Activated naive CD8-positive, alpha-beta T cell treated with anti-CD3 and anti-CD28 coated beads, Interleukin-2, amount 10 ng/mL, durations not matched to agents 7 days and 5 days (primary cell): ENCODE measurements at places on chromosomes 7 and 10.

DNA sequence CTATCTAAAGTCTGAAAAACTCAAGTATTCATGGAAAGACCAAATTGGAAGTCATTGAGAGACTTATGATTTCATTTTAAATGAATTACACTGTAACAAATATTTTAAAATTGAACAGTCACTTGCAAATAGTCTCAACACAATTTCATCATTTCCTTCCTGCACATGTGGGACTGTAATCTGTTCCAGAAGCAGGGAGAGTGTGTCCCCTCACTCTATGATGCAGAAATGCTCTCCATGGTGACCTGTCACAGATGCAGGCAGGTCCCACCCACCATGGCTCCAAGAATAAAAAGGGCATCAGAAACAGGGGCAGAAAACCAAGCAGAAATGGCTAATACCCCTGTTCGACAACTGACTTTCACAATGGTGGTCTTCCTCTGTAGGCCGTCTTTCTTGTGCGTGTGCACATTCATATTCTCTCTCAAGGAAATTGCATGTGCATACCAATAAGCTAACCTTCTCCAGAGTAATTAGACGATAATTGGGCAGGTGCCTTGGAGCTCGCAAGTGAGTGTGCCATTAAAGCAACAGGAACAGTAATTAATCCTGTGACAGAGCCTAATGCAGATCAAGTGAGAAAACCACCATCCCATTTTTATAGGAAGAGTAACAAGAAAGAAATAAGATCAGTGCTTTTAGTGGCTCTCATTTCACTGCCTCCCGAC is 170.9 kb downstream of the ZMYND11 start:
- DNase-seq: no peak
- H3K27me3 ChIP-seq: no peaks in the 10 kb centered on the region

DNA sequence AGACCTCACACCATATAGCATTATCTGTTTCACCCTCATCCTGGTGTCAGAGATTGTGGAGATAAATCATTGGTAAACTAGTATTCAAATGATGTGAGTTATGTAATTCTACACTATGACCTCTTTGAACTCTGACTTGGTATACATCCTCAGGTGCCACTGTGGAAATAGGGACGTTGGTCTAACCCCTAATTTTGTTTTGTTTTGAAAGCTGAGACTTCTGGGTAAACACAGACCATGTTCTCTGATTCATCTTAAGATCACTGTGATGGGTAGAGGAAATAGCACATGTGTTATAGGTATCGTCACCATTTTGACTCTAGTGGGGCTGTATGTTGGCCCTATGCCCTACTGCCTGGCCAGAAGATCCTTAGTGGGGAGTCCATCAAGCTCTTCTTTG is 241.6 kb downstream of the CCDC7 start:
- H3K4me3 ChIP-seq: no peak overlapping the region
- no peaks in the 10 kb centered on the region for H3K4me1 ChIP-seq
- no peak overlapping the region for H3K27ac ChIP-seq
- no peaks in the 10 kb centered on the region for H3K27me3 ChIP-seq
- DNase-seq: no peak
- peaks cover 12% of the 10 kb centered on the region for H3K36me3 ChIP-seq

- H3K27ac ChIP-seq: peak overlapping the region; percentile 94
- no peaks in the 10 kb centered on the region for H3K27me3 ChIP-seq
- peaks cover 39% of the 10 kb centered on the region for H3K36me3 ChIP-seq
- peak overlapping the region; percentile 91 for H3K4me3 ChIP-seq
- peak; percentile 84 for DNase-seq
Observed at GRCh38 chr10:17229016-17229716, 1.1 kb downstream of the VIM start.

- H3K4me1 ChIP-seq: no peaks in the 10 kb centered on the region
- no peaks in the 10 kb centered on the region for H3K36me3 ChIP-seq
Observed at GRCh38 chr10:128286141-128286761, 160.0 kb upstream of the MKI67 start.

- no peak overlapping the region for H3K27ac ChIP-seq
- H3K4me3 ChIP-seq: no peak overlapping the region
- H3K27me3 ChIP-seq: peaks cover 13% of the 10 kb centered on the region
- no peaks in the 10 kb centered on the region for H3K36me3 ChIP-seq
Observed at GRCh38 chr7:22445853-22446252, 54.1 kb downstream of the STEAP1B start.

GRCh38 chr10:2913474-2913873 is 153.9 kb upstream of the PFKP start:
- no peak for DNase-seq
- H3K27ac ChIP-seq: no peak overlapping the region
- peaks cover 10% of the 10 kb centered on the region for H3K27me3 ChIP-seq
- H3K4me3 ChIP-seq: no peak overlapping the region
- H3K4me1 ChIP-seq: peaks cover 6% of the 10 kb centered on the region

DNA sequence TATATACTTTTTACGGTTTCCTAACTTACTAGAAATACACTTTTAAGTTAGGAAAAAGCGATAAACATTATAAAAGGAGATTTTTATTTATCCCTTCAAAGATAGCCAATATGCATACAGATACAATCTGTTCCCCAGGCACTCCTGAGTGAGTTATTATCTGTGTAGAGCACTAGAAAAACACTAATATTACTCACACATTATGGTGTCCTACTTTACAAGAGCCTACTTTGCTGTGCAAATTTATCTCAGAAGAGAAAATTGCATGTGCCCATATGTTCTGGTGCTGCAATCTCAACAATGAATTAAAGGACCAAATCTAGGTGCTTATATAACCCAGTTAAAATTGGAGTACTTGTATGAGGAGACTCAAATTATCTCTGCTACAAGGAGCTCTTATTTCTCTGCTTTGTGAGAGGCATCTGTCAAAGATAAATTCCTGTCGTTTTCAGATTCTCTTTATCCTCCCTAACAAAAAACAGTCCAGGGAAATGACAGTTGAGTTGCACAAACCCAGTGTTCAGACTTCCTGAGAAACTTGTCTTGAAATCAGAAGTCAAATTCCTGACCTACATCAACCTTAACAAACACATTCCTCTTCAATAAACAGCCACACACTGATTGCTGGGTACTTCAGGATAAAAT is 28.9 kb downstream of the CPA1 start:
- H3K27me3 ChIP-seq: no peaks in the 10 kb centered on the region
- no peak overlapping the region for H3K4me3 ChIP-seq
- DNase-seq: no peak
- peaks cover 20% of the 10 kb centered on the region for H3K4me1 ChIP-seq
- H3K36me3 ChIP-seq: peaks cover 21% of the 10 kb centered on the region
- no peak overlapping the region for H3K27ac ChIP-seq

DNA sequence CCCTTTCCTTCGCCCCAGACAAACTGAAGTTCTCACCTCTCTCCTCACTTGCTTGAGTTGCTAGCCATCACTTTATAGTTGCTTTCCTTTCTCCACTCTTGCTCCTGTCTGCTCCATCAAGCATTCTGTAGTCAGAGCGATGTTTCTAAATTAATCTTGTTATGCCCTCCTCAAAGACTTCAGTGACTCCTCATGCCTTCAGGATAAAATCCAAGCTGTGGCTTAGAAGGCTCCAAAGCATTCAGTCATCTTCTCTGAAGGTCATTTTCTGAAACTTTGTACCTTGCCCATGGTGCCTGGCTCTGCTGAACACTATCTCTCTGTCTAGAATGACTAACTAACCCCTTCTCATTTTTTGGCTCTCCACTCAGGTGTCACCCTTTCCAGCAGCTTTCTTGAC is 222.4 kb upstream of the GRB10 start:
- no peaks in the 10 kb centered on the region for H3K36me3 ChIP-seq
- no peak for DNase-seq
- no peak overlapping the region for H3K4me3 ChIP-seq
- no peaks in the 10 kb centered on the region for H3K27me3 ChIP-seq
- H3K27ac ChIP-seq: no peak overlapping the region
- no peaks in the 10 kb centered on the region for H3K4me1 ChIP-seq

DNA sequence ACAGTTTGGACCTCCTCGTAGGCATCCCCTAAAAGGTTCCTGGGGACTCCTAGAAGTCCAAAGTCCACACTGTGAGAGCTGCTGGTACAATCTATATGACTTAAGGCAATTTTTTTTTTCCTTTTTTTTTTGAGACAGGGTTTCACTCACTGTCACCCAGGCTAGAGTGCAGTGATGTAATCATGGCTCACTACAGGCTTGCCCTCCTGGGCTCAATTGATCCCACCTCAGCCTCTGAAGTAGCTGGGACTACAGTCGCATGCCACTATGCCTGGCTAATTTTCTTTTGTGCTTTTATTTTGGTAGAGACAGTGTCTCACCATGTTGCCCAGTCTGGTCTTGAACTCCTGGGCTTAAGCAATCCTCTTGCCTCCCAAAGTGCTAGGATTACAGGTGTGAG is 4.6 kb upstream of the SPOCK2 start:
- no peaks in the 10 kb centered on the region for H3K27me3 ChIP-seq
- H3K27ac ChIP-seq: no peak overlapping the region
- H3K4me1 ChIP-seq: peaks cover 43% of the 10 kb centered on the region
- no peak overlapping the region for H3K4me3 ChIP-seq
- DNase-seq: no peak

DNA sequence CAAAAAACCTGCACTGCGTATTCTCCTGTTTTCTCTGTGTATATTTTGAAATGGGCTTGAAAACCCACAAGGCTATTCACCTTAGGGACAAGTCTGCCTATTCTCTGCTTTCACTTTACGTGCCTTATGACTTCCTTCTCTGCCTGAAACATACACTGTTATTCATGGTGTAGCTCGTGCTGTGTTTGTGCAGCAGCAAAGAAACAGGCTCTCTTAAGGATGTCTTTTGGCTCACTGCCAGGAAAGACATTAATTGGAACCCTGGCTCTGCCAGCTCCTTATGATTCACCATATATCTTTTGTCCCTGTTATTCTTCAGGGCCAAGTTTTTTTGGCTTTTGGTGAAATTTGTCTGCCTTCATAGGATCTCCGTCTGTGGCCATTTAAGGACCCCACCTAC is 92.4 kb downstream of the TMEM106B start:
- H3K4me1 ChIP-seq: peaks cover 16% of the 10 kb centered on the region
- DNase-seq: no peak
- H3K27ac ChIP-seq: peak overlapping the region; percentile 47
- H3K27me3 ChIP-seq: no peaks in the 10 kb centered on the region
- peak overlapping the region; percentile 22 for H3K4me3 ChIP-seq
- H3K36me3 ChIP-seq: peaks cover 18% of the 10 kb centered on the region

- H3K36me3 ChIP-seq: no peaks in the 10 kb centered on the region
- no peak for DNase-seq
- H3K4me3 ChIP-seq: no peak overlapping the region
- H3K27ac ChIP-seq: peak overlapping the region; percentile 64
- H3K27me3 ChIP-seq: no peaks in the 10 kb centered on the region
- H3K4me1 ChIP-seq: peaks cover 5% of the 10 kb centered on the region
Observed at GRCh38 chr10:70297224-70297623, 13.4 kb upstream of the NPFFR1 start.

GRCh38 chr7:155141562-155141961 is 71.4 kb downstream of the HTR5A start:
- DNase-seq: no peak
- peaks cover 7% of the 10 kb centered on the region for H3K27me3 ChIP-seq
- H3K27ac ChIP-seq: no peak overlapping the region
- H3K4me3 ChIP-seq: no peak overlapping the region

DNA sequence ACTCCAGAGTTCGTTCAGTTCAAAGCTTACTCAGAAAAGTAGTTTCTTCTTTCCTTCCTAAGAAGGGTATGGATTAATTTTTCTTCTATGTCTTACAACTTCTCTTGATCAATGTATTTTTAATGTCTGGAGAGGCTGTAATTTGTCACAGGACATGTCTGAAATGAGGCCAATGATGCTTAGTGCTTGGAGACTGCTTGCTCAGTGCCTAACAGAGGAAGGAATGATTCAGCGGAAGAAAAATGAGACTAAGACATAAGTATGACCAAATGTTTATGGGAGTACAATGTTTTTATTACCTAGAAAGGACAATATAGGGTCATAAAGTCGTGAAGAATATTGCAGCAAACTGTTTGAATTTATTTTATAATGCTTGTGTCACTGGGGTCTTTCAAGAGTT is 43.3 kb downstream of the GPR37 start:
- no peak overlapping the region for H3K4me3 ChIP-seq
- no peaks in the 10 kb centered on the region for H3K4me1 ChIP-seq
- no peak for DNase-seq
- no peaks in the 10 kb centered on the region for H3K36me3 ChIP-seq

DNA sequence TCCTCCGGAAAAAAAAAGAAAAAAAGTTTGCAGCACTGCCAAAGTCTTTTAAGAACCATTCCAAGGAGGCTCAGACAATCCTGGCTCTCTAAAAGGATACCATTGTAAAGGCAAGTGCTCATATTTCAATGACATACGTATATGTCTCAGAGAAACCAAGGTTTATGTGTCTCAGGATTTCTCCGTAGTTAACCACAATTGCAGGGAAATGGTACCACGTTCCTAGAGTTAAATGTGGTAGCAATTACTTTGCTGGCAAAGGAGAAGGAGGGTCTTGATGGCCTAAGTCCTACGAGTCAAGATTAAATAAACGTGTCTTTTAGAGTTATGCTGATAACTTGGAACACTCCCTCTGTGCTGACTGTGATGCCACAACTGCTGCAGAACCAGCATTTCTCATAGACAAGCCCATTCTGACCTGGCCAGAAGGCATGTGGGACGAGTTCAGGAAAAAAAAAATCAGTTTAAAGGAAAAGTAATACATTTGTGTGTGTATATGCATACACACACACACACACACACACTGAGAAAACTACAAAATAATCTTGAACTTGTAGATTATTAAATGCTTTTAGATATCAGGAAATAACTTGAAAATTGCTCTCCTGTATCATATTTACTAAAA is 245.9 kb downstream of the FGFR2 start:
- H3K27ac ChIP-seq: no peak overlapping the region
- H3K4me1 ChIP-seq: no peaks in the 10 kb centered on the region
- no peak for DNase-seq
- no peak overlapping the region for H3K4me3 ChIP-seq
- H3K27me3 ChIP-seq: no peaks in the 10 kb centered on the region

GRCh38 chr7:117163101-117163500 is 159.8 kb downstream of the WNT2 start:
- H3K27me3 ChIP-seq: peaks cover 3% of the 10 kb centered on the region
- DNase-seq: no peak
- H3K4me3 ChIP-seq: no peak overlapping the region
- no peaks in the 10 kb centered on the region for H3K4me1 ChIP-seq
- no peak overlapping the region for H3K27ac ChIP-seq

- H3K4me1 ChIP-seq: peaks cover 4% of the 10 kb centered on the region
- no peak for DNase-seq
- H3K4me3 ChIP-seq: no peak overlapping the region
- H3K36me3 ChIP-seq: no peaks in the 10 kb centered on the region
- H3K27me3 ChIP-seq: no peaks in the 10 kb centered on the region
Observed at GRCh38 chr7:1142051-1142635, 17.9 kb downstream of the ZFAND2A start.
